ENCODE measurements at places on chromosomes 2 and 18.

- DNase-seq = peak; percentile 71
Observed at GRCh38 chr2:237731663-237732062, 66.9 kb upstream of the RBM44 start.

DNA sequence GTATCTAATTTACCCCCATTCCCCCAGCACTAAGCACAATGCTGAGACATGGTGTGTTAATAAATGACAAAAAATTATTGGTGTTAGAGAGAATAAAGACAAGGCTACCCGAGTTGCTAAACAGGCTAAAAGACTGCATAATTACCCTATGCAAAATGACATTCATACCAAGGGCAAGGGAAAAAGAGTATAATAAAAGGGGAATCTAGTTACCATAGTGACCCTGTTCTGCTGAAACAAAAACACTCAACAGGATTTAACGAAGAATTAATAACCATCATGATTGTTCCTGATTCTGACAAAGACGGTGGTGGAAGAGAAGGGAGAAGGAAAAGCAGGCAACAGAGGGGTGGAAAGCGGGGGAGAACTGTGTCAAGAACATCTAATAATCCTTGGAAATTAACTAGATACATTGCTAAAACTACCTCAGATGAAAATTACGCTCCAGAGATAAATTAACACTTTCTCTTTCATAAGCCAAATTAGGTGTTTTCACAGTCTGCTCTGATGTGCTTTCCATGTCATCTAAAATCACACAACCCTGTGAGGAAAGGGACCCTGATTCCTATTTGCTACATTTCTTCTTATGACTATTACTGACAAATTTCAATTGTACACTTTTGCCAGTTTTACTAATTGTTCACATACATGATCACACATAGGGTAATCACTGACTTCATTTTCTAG, 25.5 kb downstream of the TTR start:
- DNase-seq = no peak

- DNase-seq = no peak
Observed at GRCh38 chr2:54577035-54577434, 120.9 kb downstream of the SPTBN1 start.

- DNase-seq = no peak
Observed at GRCh38 chr18:7590826-7591560, 23.9 kb downstream of the PTPRM start.

DNA sequence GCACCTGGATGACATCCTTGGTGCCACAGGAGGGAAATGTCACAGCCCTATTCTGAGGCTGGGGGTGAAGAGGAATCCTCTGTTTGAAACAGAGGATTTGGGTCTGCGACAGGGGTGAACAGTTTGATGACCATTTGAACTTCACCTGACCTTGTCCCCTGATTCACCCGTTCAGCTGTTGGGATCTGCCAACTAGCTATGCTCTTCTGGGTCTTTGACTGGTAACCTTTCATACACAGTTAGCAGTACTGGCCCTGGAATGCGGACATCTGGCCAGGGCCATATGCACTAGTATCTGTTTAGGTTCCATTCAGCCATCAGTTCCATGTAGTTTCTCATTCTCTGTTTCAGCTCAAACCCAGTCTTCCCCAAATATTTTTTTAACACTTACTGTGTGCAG, 72.6 kb upstream of the MCFD2 start:
- DNase-seq = no peak

DNA sequence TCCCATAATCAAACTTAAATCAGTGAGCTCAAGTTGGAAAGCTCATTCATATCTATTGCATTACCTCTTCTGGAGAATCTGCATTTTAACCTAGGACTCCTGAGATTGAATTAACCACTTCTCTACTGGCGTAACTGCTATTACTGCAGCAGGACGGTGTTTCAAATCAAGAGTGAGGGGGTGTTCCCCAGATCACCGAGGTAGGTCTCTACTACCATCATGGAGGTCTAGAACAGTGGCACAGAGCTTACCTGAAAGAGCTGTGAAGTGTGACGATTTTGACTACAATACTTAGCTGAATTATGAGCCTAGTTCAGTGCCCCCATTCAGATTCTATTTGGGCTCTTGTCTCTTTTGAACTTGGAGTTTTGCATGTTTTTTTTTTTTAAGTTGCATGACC, 119.5 kb downstream of the POLE4 start:
- no peak for DNase-seq

GRCh38 chr2:86441392-86441881, 266 bp downstream of the KDM3A start:
- no peak for DNase-seq

DNA sequence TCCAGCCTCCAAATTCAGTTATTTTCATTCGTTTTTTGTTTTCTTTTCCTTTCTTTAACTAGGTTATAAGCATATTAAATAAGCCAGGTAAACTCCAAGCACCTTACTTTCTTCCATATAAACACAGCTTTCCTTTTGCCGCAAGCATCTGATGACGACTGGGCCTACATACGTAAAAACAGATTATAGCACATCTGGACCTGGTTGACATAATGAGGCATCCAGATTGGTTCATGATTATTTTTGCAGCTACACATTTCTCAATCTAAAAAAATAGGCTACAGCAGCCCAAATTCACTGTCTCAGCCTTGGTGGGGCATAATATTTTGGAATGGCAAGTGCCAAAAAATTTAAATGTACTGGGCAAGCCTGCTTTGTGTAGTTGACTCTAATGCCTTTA, 7.7 kb downstream of the CYP1B1 start:
- DNase-seq = no peak

GRCh38 chr18:51390702-51391101, 193.2 kb upstream of the MEX3C start:
- no peak for DNase-seq

GRCh38 chr2:42653039-42653438, 84.6 kb downstream of the MTA3 start:
- DNase-seq = no peak

- no peak for DNase-seq
Observed at GRCh38 chr2:159684796-159685195, 27.5 kb upstream of the MARCHF7 start.

- DNase-seq = no peak
Observed at GRCh38 chr18:48488388-48488850, 50.4 kb upstream of the CTIF start.

DNA sequence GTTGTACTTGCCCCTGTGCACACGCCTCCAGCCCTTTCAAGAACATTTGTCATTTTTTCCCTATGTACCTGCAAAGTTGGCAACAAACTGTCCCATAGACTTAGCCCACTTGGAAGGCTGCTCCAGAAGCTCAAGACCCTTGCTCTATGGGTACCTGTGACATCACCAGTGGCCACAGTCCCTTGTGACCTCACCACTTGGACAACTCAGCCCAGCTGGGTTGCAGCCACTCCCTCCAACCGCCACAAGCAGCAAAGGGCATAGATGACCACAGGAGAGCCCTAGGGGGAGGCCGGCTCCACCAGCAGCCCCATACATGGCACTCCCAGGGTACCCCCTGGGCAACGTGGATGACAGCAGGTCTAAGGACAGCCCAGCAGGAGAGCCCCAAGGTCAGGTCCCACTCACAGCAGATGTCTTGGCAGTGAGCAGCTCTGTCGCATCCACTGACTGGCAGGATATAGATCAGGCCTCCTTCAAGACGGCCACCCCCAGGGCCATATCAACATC, at the start of gene TEX44:
Gene TEX44, plus strand, starts transcription at position 229 of the 510 bp plus-strand sequence. Its CDS starts 88 bp downstream, at position 317.
- no peak for DNase-seq

- no peak for DNase-seq
Observed at GRCh38 chr2:101461381-101461780, 13.5 kb downstream of the RFX8 start.

DNA sequence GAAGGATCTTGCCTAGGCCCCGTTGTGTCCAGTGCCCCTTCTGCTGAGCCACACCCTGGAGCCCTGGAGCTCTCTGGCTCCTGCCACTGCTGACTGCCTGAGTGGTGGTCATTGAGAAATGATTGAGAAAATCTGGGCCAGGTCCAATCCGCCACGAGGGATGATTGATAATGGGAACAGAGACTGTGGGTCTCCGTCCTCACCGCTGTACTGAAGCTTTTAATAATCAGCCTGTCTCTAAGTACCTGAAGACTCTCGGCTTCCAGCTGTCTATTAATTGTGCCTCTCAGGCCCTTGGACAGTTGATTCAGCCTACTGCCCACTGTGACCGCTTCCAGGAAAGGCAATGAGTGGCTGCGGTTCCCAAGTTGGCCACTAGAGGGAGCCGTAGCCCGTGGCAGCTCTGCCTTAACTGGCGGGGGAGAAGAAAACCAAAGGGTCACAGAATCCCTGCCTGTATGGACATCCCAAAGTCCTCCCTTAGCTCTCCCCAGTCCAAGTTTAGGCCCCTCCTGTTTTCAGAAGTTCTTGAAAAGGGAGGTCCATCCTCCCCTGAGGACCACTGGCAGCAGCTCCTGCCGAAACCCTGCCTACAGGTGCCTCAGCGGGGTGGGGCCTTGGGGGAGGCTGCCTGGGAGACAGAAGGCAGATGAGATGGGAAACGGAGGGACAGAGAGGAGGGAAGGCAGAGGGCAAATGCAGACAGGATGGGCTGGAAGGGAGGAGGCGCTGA, 213.6 kb downstream of the TNS1 start:
- peak; percentile 89 for DNase-seq

DNA sequence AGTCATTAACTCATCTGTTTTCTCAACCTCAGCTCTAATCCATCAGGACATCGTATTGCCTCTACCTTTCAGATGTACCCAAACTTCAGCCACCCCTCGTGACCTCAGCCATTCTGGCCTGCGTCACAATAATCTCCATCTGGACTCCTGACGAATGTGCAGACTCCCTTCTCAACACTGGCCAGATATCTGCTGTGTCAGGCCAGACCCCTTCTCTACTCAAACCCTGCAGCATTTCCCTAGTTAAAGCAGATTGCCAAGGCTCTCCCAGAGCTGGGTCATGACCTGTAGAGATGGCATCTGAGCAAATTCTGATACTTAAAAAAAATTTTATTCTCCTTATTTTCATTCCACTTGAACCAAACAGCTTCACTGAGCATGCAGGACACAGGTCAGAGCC, 69.5 kb upstream of the TMEM18 start:
- DNase-seq = no peak

- DNase-seq = no peak
Observed at GRCh38 chr2:45253151-45253550, 243.9 kb upstream of the SIX2 start.

DNA sequence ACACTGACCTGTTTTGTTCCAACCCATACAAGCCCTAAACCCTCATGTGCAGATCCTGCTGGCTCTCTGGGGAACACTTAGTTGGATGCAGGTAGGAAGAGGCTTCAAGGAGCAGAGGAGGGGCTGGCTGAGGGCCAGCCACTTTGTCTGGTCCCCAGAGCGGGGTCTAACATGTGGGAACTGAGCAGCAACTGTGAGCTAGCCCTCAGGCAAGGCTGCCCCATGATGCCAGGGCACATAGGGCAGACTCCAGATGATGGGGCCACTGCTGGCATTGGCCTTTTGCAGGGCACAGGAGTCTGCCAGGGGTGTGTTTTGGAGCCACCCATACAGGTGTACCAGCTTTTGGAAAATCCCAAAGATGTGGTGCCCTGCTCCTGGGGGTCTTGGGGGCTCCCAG, 67.7 kb downstream of the HPCAL1 start:
- no peak for DNase-seq

- DNase-seq = no peak
Observed at GRCh38 chr18:35422237-35422636, 45.1 kb upstream of the ZNF396 start.

DNA sequence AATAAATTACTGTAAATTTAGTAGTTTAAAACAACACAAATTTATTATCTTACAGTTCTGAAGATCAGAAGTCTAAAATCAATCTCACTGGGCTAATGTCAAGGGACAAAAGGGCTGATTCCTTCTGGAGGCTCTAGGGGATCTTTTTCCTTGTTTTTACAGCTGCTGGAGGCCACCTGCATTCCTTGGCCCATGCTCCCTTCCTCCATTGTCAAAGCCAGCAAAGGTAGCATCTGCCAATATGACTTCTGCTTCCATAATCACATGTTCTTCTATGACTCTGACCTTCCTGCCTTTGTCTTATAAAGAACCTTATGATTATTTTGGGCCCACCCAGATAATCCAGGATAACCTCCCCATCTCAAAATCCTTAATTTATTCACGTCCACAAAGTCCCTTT, 46.0 kb upstream of the FAM136A start:
- DNase-seq = no peak

- no peak for DNase-seq
Observed at GRCh38 chr2:25310965-25311864, 30.5 kb downstream of the DNMT3A start.

GRCh38 chr2:19863303-19864041, 38.3 kb downstream of the TTC32 start:
- peak; percentile 70 for DNase-seq

DNA sequence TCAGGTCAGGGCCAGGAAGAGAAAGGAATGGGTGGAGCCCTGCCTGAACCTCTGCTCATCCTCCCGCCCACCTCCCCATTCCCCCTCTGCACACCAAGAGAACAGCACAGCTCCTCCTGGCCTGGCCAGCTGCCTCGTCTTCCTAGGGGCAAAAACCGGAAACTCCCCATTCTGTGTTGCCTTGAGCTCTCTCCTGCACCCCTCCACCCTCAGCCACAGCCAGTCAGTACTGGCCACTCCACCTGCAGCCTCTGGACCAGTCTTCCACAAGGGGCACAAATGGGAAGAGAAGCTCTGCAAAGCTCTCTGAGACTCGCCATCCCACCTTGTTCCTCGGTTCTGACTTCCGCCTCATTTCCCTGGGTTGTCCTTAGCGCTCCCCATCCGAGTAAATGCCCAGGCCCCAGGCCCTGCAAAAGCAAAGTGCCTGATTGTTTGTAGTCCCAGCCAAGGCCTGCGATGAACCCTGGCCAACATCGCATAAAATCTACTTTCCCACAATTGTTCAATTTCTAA, 39.3 kb upstream of the SLC35G4 start:
- DNase-seq = no peak

- no peak for DNase-seq
Observed at GRCh38 chr18:26642440-26643348, 94.3 kb upstream of the KCTD1 start.

DNA sequence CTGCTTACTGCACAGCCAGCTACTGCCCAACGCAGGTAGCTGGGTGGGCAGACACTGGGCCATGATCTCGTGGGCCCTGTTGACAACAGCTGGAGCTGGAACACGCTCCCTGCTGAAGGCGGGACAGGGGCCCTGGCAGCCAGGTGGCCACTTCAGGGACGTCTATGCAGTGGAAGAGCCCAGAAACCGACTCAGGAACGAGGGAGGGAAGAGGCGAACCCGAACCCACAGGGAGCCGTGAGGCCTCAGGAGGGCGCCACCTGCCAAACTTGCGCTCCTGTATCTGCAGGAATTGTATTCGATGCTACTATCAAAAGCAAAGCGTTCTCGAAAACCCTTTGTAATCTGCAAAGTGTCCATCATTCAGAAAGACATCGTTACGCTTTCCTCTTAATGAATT, 198.4 kb downstream of the EIPR1 start:
- DNase-seq = no peak

GRCh38 chr2:135657806-135658582, 83.7 kb upstream of the UBXN4 start:
- peak; percentile 59 for DNase-seq

GRCh38 chr18:28175150-28175929, 1.6 kb downstream of the CDH2 start:
- no peak for DNase-seq

- DNase-seq = no peak
Observed at GRCh38 chr2:63792530-63792929, 49.2 kb upstream of the UGP2 start.
